ENCODE measurements at places on chromosomes 1 and 21.

DNA sequence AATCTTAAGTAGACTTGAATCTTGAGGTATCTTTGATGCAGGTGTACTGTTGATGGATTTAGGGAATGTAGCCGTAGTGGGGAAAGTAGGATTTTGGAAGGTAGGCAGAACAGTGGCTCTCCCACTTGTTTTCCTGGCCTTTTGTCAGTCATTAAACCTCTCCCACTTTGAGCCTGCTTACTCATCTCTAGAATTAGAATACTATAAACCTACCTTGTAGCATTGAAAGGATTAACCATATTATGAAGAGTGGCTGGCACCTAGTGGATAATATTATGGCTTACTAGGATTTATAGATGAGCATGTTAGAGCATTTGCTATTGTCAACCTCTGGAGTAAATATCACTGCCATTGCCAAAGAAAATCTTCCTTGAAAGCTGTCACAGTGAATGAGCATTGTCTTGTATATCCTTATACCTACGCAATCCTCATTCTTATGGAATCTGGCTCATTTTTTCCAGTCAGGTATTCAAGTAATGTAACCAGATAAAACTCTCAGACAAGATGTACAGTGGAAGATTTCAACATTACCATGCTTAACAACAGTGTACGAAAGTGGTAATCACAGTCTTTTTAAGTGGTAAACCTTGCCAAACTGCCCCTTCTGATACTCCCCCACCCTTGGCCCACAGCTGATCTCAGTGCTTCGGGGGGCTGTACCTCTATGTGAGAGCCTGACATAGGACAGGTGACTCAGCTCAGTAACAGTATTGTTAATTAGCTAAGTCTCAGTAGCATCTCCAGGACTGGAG is 44.4 kb downstream of the SH3GLB1 start:
- DNase-seq = no peak

DNA sequence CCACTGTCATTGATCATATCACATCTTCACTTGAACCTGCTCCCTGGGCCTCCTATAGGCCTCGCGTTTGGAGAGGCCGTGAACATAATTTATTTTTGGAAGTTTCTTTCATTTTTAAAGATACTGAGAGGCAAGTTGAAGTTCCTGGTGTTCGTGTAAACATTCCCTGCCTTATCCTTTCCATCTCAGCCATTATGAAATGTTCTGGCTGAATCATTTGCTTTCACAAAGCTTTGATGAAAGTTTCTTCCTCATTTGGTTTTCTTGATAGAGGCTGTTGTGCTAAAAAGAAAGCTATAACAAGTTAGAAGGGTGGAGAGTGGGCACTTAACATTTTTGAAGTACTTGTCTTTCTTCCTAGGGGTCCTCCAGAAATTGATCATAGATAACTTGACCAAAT is 15.5 kb downstream of the CAMTA1 start:
- DNase-seq = peak; percentile 92

DNA sequence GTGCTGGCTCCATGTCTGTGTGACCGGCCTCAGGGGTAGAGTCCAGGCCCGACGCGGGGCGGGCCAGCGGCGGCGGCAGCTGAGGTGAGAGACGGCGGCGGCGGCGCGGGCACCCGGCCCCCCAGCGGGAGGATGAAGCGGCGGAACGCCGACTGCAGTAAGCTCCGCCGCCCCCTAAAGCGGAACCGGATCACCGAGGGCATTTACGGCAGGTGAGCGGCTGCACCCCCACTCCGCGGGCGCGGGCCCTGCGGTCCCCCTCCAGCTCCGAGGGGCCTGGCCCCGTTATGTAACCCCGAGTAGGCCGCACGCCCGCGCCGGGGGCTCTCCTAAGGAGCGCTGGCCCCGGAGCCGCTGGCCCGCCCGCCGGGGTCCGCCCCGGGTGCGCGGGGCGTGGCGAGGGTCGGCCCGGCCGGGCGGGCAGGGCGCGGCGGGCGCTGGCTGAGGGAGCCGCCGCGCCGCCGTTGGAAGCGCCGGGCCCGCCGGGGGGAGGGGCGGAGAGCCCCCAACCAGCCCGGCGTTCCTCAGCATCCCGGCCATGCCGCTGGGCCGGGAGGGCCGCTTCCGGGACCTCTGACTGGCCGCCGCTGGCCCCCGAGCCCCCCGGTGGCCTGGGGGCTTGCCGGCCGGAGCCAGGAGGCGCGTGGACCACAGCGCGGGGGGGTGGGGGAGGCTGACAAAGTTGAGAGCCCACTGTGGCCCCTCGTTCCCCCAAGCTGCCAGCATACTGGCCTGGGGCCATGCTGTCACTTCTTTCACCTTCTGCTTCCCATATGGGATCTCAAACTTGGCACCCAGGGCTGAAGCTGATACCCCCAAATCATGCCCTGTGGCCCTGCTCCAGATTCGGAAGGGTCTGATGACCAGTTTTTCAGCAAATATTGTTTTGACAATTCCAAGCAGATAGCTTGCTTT is 527 bp downstream of the MACO1 start:
- DNase-seq = no peak

GRCh38 chr1:206878456-206878855 is 13.0 kb downstream of the IL20 start:
- no peak for DNase-seq

DNA sequence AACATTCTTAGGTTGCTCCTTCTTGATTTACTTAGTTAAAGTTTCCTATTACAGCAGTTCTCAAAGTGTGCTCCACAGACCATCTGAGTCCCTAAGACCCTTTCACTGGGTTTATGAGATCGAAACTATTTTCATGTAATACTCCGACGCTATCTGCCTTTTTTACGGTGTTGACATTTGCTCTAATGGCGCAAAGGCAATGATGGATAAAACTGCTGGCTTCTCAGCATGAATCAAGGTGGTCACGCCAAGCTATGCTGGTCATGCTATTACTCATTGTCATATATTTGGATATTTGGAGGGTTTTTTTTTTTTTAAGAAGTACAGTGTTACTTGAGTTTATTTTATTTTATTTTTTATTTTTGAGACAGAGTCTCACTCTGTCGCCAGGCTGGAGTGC is 235.1 kb downstream of the KIF26B start:
- no peak for DNase-seq

GRCh38 chr1:16191309-16191708 is 21.1 kb downstream of the ARHGEF19 start:
- no peak for DNase-seq

GRCh38 chr1:1847890-1848289 is 43.0 kb downstream of the GNB1 start:
- DNase-seq = no peak

DNA sequence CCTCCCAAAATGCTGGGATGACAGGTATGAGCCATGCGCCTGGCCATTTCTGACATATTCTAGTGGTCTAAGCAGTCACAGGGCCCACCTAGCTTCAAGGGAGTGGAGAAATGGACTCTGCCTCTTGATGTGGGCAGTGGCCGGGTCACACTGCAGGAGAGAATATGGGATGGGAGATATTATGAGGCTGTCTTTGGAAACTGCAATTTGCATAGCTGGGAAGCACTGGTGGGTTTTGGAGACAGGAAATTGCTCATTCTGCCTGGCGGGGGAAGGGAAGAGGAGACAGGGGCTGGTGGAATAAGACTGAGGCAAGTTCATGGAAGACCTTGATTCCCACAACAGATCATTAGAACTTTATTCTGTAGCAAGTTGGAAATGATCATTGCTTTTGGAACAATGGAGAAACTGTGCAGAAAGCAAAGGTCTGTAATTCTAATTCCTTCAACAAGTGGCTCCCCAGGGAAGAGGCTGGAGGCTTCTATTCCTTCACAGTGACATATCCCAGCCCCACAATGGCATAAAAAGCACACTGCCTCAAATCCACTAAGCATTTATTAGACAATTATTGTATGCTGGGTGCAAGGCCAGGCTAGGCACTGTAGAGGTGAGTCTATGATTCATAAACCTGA is 10.5 kb downstream of the NCMAP start:
- peak; percentile 53 for DNase-seq

DNA sequence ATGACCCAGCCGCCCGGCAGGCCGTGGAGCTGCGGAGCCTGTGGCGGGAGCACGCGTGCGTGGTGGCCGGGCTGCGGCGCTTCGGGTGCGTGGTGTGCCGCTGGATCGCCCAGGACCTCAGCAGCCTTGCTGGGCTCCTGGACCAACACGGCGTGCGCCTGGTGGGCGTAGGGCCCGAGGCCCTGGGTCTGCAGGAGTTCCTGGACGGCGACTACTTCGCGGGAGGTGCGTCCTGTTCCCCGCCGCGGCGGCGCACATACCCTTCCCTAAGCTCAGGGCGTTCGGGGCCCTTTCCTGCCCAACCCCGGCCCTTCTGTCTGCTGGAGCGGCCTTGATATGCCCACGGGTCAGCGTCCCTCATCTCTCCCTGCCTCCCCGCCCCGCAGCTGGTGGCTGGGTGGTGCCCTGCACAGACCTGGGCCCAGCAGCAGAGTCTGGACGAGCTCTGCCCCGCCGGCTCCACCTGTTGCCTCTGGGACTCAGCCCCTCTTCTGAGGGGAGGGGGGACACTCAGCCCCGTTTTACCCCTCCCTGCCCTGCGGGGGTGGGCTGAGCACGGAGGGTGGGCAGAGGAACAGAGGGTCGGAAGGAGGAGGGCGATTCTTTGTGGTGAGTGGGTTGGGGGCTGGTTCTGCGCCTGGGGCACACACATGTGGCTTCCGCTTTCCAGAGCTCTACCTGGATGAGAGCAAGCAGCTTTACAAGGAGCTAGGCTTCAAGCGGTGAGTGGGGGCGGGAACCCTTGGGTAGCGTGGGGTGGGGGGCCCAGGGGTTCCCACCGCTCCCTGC is 688 bp downstream of the PRXL2B start:
- DNase-seq = peak; percentile 34

GRCh38 chr1:21269461-21270085 is 20.7 kb downstream of the ECE1 start:
- no peak for DNase-seq

DNA sequence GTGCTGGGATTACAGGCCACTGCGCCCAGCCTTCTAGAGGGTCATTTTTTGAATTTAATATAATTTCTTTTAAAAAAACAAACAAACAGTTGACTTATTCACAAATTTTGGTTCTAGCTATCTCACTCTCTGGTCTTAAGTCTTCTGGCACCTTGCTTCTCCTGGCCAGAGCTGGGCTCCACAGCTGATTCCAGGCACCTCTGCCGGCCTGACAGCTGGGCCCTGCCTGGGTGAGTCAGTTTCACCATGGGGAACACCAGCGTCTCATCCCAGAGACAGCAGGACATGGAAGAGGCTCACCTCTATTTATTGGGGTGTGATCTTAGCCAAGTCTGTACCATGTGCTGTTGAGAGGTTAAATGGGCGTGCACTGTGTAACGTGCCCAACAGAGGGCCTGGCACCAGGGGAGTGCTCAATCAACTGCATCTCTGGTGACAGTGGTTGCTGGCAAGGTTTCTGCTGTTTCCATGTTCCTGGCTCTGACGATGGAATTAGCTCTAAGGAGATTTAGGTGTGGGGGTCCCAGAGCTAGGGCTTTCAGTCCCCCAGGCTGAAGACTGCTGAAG is 956 bp downstream of the CPLANE2 start:
- peak; percentile 33 for DNase-seq

DNA sequence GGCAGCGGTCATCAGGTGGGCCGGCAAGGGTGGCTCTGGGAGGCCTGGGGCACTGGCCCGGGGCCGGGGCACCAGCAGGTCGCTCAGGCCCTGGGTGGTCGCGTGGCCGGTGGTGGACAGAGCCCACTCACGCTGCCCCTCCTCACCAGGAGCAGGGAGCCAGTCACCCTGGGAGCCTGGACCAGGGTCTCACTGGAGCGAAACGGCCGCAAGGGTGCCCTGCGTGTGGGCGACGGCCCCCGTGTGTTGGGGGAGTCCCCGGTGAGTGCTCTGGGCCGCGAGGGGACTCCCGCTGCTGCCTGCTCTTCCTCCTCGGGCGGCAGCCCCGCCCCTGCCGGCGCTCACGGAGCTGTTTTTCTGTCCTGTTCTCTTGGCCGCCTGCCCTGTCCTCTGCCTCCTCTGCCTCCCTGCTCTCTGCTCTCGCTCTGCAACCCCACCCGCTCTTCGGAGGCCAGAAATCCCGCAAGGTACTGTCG is 23.5 kb downstream of the RNF223 start:
- DNase-seq = no peak

GRCh38 chr21:46006547-46007491 is 25.2 kb downstream of the COL6A1 start:
- DNase-seq = no peak

DNA sequence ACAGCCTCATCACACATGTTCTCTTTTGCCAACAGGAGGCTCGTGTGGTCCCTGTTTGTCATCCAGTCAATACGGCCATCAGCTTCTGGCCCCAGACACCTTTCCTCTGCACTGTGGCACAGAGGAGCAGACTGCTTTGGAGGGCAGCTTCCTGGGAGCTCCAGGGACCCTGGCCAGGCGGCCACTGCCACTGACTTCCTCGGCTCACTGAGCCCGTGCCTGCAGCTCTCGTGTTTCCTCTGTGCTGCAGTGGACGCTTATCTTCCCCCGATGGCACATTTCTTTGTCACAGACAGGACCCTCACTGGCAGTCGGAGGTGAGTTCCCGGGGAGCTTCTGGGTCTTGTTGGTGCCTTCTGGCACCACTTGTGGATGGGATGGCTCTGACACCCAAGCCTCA is 67.0 kb upstream of the DIRAS3 start:
- no peak for DNase-seq

- peak; percentile 67 for DNase-seq
Observed at GRCh38 chr1:153841463-153841994, 66.3 kb downstream of the SLC27A3 start.

DNA sequence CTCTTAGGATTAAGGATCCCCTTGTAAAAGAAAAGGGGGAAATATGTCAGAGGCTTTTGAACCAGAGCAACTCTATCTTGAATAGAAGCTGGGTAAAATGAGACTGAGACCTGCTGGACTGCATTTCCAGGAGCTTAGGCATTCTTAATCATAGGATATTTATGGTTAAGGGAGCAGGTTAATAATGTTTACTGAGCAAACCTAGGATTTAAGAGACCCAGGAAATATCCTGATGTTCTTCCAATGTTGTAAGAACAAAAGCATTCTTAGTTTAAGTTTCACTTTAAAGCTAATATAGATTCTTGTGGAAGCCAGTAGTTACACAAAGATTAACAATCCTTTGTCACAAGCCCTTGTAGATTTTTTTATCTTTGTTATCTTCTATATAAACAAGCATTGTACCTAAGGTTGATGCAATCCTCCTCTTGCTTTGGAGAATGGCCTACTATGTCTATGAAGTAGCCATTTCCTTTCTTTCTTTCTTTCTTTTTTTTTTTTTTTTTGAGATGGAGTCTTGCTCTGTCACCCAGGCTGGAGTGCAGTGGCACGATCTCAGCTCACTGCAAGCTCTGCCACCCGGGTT is 570.2 kb upstream of the BEND5 start:
- DNase-seq = no peak
